Bronchial epithelial cell (primary cell): ENCODE measurements at places on chromosomes 16 and 17. TPM values are rescaled to one million over a fixed set of nuclear protein-coding genes. Genes with fewer than 3 reads are reported as not detected.

ZSCAN10 gene
- total RNA-seq, result not detected in 2 replicates

CDRT15L2 gene
- not detected in 2 replicates for total RNA-seq

PIRT gene
- not detected in 2 replicates for total RNA-seq

CES5A gene
- not detected in 2 replicates for total RNA-seq

WNT3 gene
- 0.79 and 1.0 TPM in 2 replicates for total RNA-seq

TEX19 gene
- not detected in 2 replicates for total RNA-seq

SHCBP1 gene
- 0.90 and 1.3 TPM in 2 replicates for total RNA-seq

HIRIP3 gene
- 6.0 and 6.8 TPM in 2 replicates for total RNA-seq

ZNF747 gene
- total RNA-seq, result 4.4 and 6.1 TPM in 2 replicates

SCGB1C2 gene
- not detected in 2 replicates for total RNA-seq

PIK3R5 gene
- total RNA-seq, result not detected in 2 replicates

SPEM2 gene
- total RNA-seq, result not detected in 2 replicates

CRYBA1 gene
- total RNA-seq, result not detected in 2 replicates

CES3 gene
- total RNA-seq, result 1.6 and 6.3 TPM in 2 replicates

BAIAP3 gene
- total RNA-seq, result 0.26 and 0.51 TPM in 2 replicates
